ENCODE measurements at places on chromosomes 2 and 18.

DNA sequence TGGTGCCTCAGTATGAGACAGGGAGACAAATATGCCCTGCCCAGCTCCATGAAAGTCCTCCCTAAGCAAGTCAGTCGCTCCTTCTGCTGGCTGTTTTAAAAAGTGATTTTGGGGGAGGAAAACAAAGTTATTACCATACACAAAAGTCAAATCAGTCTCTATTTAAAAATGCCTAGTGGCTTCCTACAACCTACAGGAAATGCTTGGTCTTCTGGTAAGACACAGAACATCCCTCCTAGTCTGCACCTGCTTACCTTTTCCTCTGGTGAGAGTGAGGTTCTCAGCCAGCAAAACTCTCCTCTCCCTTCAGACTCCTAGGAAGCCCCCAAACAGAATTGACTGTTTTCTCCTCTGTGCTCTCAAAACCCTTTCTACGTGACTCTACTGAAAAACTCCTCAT is 13.5 kb downstream of the CMPK2 start:
- no peak for DNase-seq

DNA sequence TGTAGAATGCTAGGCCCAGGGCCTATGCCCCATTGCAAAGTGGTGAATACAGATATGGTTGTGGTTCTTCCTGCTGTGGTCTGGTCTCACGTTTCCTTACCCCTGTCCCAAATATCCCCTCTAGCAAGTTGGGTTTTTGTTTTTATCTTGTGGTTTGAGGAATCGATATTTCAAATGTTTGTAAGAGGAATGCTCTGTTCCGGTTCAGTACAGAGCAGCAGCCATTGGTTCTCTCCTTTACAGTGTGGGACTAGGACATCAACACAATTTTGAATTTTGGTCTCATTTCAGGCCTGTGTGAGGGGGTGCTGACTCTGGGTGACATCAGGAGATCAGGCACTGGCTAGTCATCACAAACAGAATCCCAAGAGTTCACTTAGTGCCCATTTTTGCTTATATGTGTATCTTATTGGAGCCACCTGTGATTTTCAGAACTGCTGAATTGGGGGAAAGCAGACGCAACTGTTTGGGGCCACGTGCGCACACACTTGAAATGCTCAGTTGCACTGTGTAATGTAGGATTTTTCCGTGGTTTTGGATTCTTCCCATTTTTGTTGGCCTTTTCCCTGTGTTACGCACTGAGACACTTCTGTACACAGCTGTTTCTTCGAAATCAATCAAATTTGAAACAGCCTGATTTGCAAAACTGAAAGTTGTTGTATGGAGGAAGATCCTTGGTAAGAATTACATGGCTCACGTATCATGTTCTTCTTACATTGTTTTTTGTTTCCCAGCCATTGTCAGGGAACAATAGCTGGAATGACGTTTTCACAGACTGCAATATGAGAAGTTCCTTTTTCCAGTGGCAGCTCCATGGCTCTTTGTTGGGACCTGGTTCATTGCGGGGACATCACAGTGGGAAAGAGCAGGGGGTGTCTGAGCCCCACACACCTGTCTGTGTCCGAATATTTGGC is 8.6 kb downstream of the SH3BP4 start:
- no peak for DNase-seq

- no peak for DNase-seq
Observed at GRCh38 chr2:73072416-73072815, 904 bp upstream of the SFXN5 start.

- DNase-seq: no peak
Observed at GRCh38 chr2:162106746-162107145, 32.7 kb upstream of the DPP4 start.

DNA sequence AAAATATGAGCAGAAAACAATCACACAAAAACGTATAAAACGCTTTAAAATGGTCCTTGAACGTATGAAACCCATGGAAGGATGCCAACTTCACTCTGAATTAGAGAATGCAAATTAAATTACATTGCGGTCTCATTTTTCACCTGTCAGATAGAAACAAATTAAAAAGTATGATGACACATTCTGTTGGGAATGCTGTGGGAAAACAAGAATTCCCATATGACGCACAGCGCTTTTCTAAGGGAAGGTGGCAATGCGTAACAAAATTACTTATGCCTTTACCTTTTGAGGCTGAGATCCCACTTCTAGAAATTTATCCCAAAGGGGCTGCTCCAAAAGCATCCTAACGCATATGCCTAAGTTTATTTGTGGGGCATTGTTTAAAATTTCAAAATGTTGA is 3.8 kb upstream of the RPS7 start:
- DNase-seq: no peak

DNA sequence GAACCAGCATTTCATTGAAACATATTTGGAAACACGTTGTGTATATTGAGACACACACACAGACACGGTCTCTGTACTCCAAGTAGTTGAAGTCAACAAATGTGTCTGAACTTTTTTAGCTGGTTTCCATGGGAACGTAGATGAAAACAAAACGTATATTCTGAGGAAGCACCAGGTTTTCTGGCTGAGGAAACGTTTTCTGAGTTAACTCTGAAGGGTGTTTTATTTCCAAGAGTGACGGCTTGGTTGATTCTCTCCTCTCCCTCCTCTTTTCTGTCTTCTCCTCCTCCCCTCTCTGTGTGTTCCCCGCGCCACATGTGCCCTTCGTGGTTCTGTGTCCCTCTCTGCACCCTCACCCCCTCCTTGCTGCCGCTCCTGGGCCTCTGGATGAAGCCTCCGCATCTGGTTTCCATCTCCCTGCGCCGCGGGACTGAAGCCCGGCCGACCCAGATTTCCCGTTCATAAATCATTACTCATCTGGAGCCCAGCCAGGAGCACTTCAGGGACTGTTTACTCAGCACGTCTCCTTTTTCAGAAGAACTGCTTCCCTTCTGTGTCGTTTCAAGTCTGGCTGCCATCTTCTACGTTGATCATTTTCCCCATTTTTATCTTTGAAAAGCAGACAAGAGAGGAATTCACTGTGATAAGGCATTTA is 122.7 kb downstream of the COL6A3 start:
- peak; percentile 100 for DNase-seq
